ENCODE measurements at places on chromosomes 11 and 22.

GRCh38 chr22:45996241-45997076 is 19.5 kb upstream of the WNT7B start:
- no peak for DNase-seq

DNA sequence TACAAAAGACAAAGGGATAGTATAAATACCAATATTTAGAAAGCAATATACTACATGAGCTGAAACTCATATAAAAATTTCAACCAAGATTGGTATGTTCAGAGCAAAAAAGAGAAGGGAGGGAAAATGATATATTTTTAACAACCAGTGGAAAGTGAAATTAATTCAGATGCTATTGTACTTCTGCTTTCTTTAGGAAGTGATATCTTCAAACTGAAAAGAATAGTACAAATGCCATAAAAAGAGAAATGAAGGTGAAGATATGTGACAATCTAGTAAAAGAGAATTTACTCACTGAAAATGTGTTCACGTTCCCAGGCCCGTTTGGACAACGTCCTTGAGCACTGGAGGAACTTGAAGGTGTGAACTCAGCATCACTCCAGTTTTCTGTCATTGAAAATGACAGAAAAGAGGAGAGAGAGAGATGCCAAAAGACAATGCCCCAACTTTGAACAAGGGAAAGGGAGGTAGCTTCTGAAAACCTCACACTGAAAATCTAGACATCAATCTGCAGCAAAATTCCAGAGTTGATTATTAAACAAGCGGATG is 47.5 kb downstream of the SC5D start:
- DNase-seq = no peak

- DNase-seq = no peak
These were observed 31.6 kb downstream of the BRSK2 start for GRCh38 chr11:1421291-1421690.

GRCh38 chr11:31871310-31872075 is 60.4 kb upstream of the PAX6 start:
- DNase-seq = no peak

DNA sequence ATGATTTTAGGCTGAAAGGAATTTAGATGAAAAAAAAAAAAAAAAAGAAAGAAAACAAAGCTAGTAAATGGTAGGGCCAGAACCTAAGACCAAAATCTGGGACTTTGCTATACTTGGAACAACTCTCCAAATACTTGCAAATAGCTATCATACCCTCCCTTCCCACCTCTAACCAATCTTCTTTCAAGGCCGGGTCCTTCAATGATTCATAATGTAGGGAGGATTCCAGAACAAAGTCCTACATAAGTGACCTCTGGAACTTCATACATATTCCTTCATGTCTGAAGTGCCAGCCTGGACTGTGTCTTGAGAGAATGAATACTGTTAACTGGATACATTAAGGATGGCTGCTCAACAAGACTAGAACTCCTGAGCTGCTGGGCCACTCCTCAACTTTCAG is 9.9 kb downstream of the STK33 start:
- no peak for DNase-seq

GRCh38 chr11:24056051-24056450 is 440.8 kb upstream of the LUZP2 start:
- DNase-seq = no peak

DNA sequence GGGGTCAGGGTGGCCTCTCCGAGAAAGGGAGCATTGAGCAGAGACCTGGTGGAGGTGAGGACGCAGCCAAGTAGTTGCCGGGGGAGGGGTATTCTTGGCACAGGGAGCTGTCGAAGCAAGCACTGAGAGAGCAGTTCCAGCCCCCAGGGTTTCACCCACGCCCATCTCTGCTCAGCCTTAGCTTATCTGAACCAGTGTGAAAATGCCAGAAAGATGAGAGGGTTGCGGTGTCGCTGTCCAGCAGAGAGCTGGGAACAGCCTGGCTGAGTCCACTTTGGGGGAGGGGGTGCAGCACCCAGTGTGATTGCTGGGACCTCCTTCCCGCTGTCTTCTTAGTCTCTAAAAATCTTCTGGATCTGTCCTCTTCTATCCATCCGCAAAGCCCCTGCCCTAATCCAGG is 123.3 kb upstream of the TBCEL start:
- no peak for DNase-seq

- DNase-seq = no peak
These were observed 8.5 kb downstream of the HMBS start for GRCh38 chr11:119092880-119093842.

DNA sequence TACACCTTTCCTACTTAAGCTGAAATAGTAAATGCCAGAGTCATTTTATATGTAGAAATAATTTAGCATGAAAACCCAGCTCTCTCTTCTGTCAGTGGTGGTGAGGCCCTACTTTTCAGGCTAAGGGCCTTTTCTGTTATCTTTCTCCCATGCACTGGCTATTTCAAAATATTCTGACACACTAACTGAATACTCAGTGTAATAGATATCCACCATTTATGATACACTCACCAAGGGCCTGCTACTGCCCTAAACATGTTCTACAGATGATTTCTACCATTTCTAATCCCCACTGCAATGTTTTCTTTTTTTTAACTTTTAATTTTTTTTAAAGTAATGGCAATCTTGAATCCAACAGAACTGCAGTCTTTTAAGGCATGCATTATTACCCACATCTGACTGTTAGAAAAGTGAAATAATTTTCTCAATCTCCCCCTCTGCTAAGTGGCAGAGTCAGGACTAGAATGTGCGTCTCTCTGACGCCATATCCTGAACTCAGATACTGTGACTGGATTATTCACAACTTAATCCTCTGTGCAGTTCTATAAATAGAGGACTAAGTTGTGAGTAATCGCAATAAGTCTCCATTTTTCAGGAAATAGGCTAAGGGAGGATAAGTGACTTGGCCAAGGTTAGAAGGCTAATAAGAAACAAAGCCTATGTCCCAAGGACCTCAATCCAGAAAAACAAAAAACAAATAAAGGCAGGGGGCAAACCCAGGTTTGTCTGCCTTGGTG is 44.0 kb downstream of the GRAMD1B start:
- no peak for DNase-seq

DNA sequence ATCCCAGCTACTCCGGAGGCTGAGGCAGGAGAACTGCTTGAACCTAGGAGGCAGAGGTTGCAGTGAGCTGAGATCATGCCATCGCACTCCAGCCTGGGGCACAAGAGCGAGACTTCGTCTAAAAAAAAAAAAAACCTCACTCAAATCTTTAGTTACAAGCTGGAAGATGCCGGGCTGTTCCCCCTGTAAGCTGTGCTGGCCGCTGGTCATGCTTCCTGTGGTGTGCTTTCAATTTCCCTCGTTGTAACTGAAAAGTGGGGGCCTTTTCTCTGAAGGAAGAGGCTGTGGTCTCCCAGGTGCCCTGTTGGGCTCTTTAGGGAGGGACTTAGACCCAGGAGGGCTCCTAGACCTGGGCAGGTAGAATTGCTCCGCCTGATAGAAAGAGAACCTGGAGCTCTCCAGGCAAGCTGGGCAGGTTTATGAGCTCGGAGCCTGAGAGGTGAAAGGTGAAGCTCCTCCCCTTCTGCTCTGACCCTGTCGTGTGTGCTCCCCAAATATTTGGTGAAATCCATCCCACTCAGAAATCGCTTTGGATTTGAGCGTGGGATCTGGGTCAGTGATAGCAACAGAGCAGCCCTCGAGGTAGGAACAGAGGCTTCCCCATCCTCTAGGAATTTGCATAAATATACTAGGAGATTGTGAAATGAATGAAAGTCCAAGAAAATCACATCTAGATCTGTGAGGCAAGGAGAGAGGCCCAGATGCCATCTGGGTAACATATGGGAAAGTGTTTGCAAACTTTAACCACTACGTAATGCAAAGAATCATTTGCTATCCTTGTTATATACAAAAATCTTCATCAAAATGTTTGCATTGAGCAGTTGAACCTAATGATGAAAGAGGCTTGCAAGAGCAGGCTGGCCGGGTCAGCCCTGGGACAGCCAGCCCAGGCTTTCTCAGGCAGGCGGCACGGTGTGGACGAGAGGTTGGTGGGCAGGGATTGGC is 154.3 kb downstream of the FBXO7 start:
- DNase-seq = no peak

DNA sequence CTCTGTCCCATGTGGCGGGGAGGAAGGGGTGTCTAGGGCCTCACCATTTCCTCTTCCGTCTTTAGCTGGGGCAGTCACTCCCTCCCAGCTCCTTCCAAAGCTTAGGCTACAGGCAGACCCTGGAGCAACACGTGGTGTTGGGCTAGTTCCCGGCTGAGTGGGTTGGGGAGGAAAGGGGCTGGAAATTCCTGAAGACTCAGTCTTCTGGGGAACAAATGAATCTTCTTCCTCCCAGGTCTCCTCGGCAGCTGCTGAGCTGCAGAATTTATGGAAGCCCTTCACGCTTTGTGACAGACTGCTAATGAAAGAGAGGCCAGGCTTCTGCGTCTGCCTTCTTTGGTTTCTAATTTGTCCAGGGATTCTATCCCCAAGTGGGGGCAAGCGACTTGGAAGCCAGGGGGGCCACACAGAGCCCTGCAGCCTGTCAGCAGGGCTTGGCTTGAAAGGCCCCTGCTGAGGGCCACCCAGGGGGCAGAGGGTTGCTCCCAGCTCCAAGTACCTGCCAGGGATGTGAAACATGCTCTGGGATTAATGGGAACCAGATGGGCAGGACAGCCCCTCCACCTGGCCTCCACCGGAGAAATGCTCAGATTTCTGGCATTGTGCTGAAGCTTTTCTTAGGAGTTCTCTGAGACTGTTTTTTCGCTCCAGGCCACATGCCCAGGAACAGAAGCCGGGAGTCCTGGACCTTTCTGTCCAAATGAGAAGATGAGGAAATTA is 123.1 kb downstream of the PKNOX2 start:
- DNase-seq = no peak

DNA sequence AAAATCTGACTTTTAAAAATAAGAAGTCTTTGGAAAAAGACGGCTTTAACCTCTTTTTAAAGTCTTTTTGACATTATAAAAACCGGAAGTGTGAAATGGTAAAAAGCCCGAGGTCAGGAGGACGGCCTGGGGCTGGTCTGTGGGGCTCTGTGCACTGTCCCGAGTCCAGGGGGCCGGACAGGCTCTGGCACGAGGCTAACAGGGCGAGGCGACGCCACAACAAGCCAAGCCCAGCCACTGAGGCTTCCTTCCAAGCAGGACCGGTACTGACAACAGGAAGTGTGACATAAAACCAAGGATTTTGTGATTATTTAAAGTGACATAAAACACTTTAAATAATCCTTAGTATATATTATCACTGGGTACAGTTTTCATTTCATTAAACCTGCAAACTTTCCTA is 39.2 kb downstream of the BRD1 start:
- DNase-seq = no peak

- DNase-seq = no peak
These were observed 46.4 kb downstream of the ATG16L2 start for GRCh38 chr11:72860592-72860991.

- no peak for DNase-seq
These were observed 13.6 kb downstream of the NIPSNAP1 start for GRCh38 chr22:29567338-29567737.

DNA sequence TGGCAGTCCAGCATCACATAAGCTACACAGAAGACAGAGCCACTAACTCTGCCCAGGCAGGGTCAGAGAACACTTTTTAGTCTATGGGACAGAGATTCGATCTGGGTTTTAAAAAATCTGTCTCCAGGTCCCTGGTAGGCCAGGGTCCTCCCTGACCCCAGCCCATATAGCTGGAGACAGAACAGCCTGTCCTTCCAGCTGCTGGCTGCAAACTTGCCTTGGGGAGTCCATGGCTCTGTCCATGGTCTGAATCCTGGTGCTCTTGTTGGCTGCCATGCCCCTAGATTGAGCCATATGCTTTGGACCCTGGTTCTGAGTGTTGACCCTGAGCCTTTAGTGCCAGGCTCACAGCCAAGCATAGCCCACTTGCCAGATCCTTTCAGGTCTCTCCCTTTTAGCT is 13.3 kb upstream of the LIPT2 start:
- DNase-seq = no peak

- no peak for DNase-seq
These were observed 14.9 kb downstream of the KBTBD3 start for GRCh38 chr11:106061954-106062949.

DNA sequence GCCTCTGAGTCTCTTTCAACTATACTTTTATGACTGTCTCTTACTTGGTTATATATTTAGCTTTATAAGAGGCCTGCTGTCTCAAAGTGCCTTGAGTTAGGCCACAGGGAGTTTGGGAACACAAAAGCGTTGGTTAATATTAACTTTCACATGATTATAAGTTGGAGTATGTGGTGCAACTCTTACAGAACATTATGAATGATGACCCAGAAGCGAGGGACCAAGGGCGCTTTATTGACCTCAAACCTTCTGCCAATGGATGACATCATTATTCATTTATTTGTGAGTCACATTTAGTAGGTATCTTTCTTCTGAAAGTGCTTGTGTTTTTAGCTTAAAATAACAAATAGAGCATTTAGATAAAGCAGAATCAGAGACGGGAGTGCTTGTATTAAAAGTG is 298.0 kb upstream of the ZC3H12C start:
- DNase-seq = no peak

DNA sequence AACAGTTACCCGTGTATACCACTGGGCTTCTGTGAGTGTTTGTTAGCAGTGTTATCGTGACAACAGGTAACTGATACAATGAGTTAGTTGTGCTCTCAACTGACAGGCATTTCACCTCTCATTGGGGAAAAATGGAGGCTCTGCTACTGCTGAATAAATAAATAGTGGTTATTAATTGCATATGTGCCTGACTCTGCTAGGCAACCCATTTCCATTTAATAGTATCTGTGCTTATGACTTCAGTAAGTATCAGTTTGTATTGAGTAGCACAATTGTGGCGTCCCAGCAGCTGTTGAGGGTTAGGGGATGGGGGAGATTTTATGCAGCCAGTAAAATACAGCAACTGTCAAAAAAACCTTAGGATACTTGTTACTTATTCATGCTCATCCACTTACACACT is 123.4 kb upstream of the SEZ6L start:
- no peak for DNase-seq

DNA sequence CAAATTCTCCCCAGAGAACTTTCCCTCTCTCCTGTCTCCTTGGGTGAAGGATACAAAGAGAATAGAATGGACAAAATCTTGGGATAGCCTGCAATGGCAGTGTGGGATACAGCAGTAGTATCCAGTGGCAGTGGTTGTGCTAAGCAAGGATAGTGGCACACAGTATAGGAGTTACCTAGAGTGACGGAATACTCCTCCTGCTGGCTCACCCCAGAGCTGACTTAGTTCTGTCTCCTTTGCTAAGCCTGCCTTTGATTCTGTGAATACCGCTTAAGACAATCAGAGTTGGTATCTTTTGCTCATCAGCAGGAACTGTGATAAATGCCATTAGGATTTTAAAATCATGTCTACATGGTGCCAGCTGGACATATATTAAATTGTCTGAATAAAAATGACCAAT is 404.3 kb downstream of the JRKL start:
- no peak for DNase-seq

GRCh38 chr22:19568337-19569275 is 44.4 kb upstream of the CLDN5 start:
- no peak for DNase-seq

- no peak for DNase-seq
These were observed 105.0 kb upstream of the RAG2 start for GRCh38 chr11:36703055-36703404.

GRCh38 chr11:121696177-121696871 is 243.6 kb upstream of the SORL1-AS1 start:
- no peak for DNase-seq

GRCh38 chr11:119970555-119971304 is 167.2 kb downstream of the TRIM29 start:
- DNase-seq = no peak

All from activated naive CD4-positive, alpha-beta T cell (primary cell).